Mesothelial cell of epicardium (in vitro differentiated cells): ENCODE measurements at places on chromosomes 2 and 18.

DNA sequence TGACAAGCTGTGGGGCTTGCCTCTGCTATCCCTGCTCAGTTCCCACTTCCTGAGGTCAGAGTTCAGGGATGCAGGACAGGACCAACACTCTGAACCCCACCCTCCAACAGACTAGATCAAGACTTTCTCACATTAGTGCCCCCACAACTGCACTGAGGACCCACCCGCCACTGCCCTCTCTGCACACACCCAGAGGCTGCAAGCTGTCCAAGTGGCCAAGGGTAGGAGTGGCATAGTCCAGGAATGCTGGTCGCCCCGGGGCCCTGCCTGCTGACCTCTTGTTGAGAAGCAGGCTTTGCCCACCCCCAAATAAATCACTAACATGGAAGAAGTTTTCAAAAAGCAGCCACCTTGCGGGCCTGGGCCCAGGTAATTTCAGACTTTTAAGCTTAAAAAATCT, 5.5 kb upstream of the KIF1A start:
- no peak for DNase-seq

DNA sequence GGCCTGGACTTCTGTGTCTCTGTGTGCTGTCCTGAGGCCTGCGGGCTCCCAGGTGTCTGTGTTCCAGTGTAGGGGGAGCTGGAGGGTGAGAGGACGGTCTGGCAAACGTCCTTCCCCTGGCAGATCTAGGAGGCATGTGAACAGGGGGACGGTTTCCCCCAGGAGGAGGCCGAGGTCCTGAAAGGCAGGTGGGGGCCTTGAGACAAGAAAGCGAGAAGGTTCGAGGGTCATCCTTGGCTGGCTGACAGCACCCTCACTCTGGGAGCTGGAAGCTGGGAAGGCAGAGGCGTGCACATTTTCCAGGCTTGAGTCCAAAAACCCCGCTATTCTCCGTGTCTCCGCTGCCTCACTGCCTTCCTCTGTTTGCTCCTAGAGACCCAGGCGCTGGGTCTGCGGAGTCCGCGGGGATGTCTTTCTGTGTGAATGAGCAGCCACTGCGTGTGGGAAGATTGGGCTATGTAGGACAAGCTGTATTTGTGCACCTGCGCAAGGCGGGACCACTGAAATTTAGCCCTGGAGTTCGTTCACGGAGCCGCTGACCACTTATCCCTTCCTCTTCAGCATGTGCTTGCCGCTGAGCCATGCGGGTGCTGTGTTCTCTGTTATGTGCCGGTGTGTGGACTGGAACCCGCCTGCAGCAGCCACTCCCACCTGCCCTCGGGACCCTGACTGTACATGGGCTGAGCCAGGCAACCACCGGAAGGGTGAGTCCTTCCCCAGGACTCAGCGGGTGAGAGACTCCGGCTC, 43.7 kb downstream of the TWIST2 start:
- DNase-seq, result no peak

DNA sequence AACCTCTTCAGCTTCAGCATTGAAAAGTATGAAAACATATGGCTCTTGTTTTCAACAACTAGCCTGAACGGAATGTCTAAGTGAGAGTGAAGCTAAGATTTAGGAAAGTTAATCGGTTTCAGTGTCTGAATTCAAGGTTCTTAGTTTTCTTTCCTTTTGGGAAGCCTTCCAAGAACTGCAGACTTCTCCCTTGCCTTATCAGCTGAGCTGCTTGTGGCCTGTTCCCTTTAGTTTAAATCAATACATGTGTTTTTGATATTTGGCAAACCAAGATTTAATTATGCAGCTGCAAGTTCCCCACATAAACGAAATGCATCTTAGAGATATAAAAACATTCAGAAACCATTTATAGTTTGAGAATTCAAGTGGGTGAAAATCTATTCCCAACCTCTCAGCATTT, 274.3 kb upstream of the NRP2 start:
- DNase-seq, result no peak

DNA sequence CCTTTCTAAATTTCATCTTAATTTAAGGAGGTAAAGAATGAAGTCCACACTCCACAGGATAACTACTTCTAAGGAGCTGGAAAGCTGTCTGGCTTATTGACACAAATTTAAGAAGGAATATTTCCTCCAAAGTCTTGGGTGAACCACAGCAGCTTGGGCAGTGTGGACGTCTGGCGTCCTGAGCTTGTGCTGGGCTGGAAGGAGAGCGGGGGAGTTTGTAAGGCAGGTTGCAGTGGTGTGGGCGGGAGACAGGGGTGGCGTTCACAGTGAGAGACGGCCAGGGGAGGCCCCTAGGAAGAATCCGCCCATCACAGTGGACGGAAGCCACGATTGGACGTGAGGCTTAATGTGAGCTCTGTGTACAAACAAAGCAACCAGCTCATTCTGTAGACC, 25.7 kb downstream of the ADI1 start:
- peak; percentile 61 for DNase-seq

DNA sequence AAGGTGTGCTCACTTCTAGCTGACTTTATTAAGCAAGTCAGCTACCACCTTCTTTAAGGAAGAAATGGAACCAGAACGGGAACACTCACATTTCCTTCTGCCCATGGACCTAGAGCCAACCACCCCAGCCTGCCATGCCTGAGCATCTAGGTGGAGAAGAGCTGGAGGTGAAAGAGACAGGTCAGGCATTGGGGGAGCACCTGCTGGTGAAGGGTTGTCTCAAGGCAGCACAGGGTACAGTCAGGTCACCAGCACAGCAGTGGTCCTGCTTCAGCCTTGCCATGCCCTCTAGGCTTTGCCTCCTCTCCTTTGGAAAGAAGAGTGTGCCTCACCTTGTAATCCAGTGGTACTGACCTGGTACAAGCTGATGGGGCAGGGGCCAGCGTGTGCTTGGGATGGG, 107.9 kb downstream of the KCNF1 start:
- no peak for DNase-seq

DNA sequence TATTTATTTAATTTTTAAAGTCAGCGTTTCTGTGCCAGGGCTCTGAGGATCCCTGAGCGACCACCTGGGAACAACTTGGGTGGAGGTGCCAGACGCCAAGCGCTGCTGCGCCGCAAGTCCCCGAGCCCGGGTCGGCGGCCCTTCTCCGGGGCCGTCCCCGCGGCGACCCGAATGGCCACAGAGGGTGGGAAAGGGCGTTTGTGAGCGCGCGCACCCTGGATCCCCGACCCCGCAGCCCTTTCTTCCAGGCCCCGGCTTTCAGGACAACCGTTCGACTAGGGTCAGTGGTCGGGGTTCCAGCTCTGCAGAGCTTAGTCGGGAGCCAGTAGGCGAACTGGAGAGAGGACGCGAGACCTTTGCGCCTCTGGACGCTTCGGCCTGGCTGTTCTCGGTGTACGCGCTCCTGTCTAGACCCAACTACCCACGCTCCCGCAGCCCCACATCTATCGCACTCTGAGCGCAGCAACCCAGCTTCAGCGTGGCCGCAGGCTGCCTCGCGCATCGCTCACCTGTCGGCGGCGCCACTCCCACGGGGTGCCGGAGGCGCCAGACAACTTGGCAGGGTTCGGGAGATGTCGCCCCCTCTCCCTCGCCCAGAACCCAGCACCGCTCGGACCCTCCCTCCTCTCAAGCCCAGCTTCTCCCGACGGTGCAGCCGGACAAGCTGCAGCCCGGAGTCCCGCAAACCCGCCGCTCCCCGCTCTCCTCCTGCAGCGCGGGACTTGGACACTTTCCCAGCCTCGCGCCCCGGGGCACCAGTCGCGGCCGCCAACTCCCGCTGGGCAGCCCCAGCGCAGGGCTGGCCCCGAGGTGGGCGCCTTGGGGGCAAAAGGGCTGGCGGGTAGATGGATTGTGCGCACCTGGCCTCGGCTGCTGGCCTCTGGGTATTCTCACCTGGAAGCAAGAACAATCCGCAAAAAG, 758 bp downstream of the LYPD1 start:
- no peak for DNase-seq

DNA sequence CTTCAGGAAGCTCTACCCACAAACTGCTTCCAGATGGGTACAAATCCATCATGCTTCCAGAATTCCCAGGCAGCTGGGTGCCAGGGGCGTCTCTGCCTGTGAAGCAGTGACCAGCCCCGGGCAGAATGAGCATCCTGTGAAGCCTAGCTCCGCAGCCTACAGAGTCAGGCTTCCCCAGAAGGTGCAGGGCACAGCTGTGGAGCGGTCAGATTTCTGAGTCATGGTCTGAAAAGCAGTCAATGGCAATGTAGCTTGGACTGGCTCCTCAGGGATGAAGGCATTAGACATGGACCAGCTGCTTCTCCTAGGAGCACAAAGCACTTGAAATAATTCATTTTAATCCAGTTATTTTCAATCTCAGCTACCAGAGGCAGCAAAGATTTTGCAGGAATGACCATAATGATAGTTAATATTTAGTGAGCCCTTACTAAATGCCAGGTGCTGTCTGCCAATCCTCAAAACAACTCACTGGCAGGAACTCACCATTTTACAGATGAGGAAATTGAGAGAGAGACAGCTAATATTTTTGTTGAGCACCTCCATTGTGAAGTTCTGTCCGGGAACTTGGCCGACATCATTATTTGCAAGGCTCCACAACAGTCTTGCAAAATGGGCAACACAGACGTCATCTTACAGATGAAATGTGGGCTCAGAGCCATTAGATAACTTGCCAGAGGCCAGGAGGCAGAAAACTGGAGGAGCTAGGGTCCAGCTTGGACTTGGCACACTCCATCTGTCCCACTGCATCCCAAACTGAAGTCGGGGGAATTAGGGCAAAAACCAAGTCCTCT, 31.7 kb downstream of the ACMSD start:
- no peak for DNase-seq

DNA sequence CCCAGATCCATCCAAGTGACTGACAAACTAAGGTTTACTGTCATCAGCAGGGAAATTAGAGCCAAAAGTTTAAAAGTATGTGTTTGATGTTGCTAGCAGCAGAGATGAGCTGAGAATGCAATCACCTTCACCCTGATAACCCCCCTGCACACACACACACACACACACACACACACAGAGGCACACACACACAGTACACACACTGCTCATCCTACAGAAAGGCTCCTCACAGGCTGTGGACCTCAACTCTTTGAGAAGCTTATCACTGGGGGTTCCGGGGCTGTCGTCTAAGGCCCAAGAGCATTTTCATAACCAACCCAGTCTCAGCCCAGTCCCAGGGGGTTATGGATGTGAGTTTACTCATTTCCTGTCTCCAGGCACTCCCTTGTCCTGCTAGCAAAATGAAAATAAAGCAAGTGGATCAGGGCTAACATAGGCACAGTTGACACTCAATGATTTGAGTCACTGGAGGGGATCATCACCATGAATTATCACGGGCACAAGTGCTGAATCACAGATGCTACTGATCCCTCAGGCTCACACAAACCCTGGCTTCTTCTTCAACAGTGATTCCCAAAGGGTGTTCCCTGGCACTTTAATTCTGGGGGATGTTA, 76.6 kb downstream of the ALK start:
- DNase-seq, result no peak

DNA sequence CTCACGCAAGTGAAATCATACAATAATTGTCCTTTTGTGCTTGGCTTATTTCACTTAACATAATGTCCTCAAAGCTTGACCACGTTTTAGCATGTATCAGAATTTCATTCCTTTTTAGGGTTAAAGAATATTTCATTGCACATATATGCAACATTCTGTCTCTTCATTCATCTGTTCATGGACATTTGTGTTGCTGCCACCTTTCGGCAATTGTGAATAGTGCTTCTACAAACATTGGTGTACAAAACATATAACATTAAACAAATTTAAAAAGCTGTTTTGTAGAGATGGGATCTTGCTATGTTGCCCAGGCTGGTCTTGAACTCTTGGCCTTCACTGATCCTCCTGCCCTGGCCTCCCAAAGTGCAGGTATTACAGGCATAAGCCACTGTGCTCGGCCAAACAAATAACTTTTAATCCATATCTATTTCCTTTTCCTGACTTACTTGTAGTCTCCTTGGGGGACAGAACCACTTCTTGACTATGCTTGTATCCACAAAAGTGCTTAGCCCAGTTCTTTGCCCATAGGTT, 209.3 kb downstream of the SLC4A3 start:
- DNase-seq, result no peak

GRCh38 chr2:2926858-2927175, 450.8 kb downstream of the EIPR1 start:
- no peak for DNase-seq

GRCh38 chr2:145755019-145755837, 1235.3 kb upstream of the ZEB2 start:
- no peak for DNase-seq

DNA sequence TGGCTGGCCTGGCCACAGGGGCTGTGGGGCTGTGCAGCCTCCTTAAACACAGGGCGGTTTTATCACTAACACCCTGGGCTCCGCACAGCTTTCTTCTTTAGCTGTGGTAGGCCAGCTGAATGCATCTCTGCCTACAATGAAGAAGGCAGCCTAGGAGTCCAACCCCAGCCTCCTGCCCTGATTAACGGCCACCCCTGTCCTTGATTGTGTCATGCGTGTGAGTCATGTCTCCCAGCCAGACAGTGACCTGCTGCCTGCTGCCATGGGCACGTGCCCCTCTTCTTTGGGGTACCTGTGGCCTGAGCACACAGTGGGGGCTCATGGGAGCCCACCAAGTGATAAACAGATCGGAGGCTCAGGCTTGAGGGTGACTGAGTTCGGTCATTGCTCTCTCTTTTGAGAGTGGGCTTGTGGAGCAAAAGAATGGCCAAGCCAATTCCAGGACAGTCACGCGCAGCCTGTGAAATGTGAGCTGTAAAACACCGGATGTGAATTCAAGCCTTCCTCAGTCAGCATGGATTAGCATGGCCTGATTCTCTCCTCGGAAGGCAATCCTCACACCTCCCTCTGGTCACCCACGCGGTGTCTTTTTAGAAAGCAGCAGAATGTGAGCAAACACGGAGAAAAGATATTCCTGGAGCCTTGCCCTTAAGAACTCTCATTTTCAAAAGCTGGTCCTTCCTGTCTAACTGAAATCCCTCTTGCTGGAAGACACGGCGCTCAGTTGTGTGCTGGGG, 144.1 kb downstream of the CELF4 start:
- DNase-seq, result no peak

- no peak for DNase-seq
Observed at GRCh38 chr2:11134349-11134748, 20.9 kb upstream of the SLC66A3 start.

DNA sequence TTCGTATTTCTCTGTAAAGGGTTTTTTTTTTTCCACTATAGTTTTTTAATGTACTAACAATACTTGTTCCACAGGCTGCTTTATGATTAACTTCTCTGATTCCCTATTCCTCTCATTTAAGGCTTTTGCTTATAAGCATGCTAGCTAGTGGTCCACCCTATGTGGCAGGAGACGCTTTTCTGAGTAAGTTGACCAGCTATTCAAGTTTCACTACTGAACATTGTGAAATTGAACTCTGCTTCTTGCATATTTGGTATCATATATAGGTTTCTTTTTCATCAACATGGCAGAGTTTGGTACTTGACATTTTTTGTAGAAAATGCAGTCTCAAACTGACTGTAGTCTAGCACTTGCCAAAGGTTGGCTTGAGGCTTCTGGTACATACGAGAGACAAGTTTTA, 74.2 kb downstream of the OTX1 start:
- DNase-seq, result no peak

GRCh38 chr18:48304906-48305693, 104.1 kb downstream of the ZBTB7C start:
- no peak for DNase-seq

DNA sequence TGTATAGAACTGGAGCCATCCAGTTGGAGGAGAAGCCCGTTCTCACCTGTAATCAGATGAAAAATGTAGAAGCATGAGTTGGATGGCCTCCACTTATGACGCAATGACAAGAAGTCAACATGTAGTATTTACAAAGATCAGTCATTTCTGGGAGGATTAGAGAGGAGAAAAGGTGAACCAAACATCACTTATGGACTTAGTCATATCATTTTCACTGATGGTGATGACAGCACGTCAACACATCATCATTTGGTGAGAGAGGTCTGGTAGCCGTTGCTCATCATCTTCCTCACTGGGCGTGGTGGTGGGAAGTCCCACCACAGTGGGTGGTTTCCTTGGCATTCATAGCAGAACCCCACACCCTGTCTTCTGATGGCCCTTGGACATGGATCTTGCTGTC, 264.2 kb upstream of the EPAS1 start:
- no peak for DNase-seq
